ENCODE measurements at places on chromosomes 3 and 15.

DNA sequence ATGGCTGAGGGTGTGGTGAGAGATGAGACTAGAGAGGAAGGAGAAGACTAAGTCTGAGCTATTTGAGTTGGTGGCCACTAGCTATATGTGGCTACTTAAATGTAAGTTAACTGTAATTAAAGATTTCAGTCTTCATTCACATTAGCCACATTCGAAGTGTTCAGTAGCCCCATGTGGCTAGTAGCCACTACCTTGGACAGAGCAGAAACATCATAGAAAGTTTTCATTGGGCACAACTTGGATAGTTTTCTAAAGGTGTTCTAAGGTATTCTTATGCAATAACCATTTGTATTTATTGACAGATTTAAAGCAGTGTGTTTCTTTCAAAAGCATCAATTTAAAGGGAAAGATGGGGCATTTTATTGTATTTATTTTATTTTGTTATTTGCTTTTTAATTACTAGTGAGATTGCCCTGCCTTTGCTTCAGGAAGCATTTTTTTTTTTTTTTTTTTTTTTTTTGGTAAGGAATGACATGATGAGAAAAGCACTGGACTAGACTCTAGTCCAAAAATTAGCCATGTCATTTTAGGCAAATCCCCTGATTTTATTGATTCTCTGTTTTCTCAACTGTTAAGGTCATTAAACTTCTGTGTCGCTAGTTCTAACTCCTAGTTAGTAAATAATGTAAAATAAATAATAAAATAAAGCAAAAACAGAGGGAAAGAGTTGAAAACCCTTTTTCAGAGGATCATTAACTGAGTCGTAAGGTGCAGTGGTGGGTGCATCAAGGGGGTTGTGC is 153.0 kb upstream of the ROBO2 start:
- DNase-seq = no peak

GRCh38 chr3:116331380-116331779 is 113.9 kb downstream of the LSAMP start:
- no peak for DNase-seq

DNA sequence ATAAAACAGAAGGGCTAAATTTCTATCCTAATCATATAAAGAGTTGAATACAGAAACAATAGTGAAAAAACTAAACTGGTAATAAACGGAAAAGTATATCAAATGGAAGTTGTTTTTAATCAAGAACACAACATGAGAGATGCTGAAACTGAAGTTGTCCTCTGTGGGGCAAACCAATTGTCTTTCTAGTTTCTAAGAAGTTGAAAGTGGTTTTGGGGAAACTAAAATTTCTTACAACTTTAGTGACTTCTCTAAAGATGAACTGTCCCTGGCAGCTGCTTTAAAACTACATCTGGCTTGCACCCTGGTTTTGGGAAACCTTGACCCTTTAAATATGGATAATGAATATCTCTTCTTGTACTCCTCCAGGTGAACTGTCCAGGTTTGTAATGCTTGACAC is 155.6 kb downstream of the ADAM10 start:
- DNase-seq = no peak

- no peak for DNase-seq
Observed at GRCh38 chr3:171729452-171730334, 80.6 kb downstream of the PLD1 start.

DNA sequence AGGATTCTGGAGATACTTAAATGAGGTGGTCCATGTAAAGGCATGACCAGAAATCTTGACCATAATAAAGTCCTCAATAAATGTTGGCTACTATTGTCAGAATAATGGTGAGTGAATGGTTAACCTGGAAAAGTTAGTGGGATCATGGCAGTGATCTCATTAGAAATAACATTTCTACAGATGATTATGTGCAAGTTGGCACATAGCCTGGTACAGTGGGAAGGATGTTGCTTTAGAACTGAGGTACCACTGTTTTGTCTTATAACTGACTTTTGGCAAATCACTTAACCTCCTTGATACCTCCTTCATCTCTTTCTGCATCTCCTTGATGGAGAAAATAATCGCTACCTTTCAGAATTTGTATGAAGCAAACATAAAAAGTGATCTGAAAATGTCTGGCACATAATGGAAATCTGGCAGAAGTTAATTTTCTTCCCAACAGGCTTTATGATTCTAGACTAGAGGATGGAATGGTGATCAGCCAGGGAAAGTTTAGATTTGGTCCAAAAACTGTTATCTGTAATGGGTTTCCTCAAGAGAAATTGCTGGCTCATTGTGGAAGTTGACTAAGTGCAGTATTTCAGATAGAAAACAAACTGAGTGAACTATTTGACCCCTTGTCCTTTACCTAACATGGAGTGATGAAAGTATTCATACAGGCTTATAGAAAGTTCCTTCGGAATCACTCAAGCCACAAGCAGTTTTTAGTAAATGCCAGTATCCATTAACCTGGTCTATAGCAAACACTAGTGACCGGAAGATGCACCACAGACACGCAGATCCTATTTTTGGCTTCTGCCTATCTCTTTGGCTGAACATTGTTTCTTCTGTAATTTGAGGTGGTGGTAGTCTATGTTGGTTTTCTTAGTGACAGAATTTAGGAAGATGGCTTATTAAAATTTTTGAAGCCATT is 449.6 kb upstream of the TGFBR2 start:
- DNase-seq = no peak

All from CD8-positive, alpha-beta T cell (primary cell).